ENCODE measurements at places on chromosomes 1 and 21. TPM values are rescaled to one million over a fixed set of nuclear protein-coding genes. Genes with fewer than 3 reads are reported as not detected.

The FAM110D gene
- not detected for total RNA-seq

The BATF3 gene
- not detected for total RNA-seq

The MFSD2A gene
- 6.4 TPM for total RNA-seq

The S100A14 gene
- total RNA-seq: not detected

The AQP10 gene
- not detected for total RNA-seq

The SLC30A10 gene
- not detected for total RNA-seq

The WNT3A gene
- total RNA-seq: 0.14 TPM

The ATP1A2 gene
- total RNA-seq: not detected

The BRDT gene
- total RNA-seq: 0.11 TPM

The MROH9 gene
- not detected for total RNA-seq

The C8B gene
- not detected for total RNA-seq

The LIN28A gene
- total RNA-seq: not detected

The PCBP3 gene
- 2.4 TPM for total RNA-seq

The NRDC gene
- total RNA-seq: 54.3 TPM

The G0S2 gene
- 1.4 TPM for total RNA-seq

The PRDX1 gene
- total RNA-seq: 27.0 TPM
